AG20443 (cell line): ENCODE measurements at places on chromosomes 4 and X.

DNA sequence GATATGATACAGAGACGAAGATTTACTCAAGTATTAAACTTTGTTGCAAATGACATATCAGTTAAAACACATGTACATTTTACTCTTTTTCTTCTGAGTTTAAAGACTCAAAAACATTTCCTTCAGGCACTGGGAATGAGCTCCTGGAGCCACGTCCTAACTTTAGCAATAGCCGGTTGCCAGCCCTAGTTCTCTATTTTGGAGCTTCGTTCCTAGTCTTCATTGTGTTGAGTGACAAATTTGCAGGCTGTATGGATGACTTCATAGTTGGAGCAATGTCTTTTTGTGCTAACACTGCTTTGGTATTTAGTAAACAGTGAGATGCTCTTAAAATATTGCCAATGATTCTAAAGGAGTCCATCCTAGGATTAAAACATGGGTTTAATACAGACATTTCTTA, 190.9 kb downstream of the FAT4 start:
- no peak for DNase-seq

DNA sequence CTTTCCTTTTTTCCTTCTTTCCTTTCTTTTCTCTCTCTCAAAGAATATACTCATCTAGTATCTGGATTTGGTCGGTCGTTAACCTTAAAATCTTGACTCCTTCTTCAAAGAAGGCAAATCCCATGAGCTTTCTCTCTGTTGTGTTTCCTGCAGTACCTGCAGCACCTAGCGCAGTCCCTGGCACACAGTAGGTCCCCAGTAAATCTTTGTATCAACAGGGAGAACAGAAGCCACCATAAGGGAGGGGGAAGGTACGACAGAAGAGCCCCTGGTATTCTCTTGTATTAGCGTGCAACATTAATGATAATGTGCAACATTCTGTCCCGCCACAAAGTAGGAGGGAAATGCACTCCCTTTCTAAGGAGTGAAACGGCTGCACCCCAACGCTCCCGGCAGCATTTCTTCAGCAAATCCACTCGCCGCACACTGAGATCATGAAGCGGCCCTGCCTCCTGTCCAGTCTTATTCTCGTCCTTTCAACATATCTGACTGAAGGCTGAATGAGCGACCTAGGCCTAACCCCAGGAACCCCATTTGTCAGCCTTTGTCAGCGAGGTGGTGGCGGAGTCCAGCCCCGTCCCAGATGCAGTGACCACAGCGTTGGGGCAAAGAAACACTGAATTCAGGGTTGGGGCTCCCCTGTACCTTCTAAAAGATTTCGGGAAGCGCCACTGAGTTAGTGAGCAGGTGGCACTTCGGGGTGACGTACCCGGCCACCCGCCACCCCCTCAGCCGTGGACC, 133.7 kb downstream of the AMELX start:
- no peak for DNase-seq

- DNase-seq = no peak
Observed at GRCh38 chr4:148162519-148162918, 279.7 kb downstream of the NR3C2 start.

DNA sequence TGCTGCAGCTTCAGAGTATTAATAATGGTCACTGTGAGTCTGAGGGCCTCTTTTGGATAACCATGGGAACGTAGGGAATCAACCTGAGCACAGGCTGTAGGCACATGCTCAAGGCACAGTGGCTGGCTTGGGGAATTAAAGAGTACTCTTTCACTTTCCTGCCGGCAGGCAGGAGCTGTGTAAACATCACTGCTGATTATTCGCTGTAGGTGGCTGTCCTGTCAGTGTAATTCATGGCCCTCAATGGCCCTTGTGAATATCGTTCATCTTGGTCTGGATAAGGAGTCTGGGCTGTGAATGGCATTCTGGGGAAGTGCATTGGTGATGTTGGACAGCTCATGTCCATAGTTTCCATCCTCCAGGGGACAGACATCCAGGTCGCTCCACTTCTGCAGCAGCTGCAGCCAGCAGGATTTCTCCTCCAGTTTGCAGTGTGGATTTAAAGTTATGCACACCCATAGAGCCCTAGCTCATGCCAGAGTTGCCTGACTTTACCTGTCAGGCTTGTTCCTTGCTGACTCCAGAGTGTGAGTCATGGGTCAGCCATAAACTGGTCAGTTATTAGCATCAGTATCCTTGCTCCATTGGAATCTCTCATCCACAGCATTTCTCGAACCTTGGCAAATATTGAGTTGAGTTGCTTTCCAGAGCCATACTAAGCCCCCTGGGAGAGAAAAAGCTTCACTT, 43.0 kb downstream of the C4orf33 start:
- DNase-seq = no peak

DNA sequence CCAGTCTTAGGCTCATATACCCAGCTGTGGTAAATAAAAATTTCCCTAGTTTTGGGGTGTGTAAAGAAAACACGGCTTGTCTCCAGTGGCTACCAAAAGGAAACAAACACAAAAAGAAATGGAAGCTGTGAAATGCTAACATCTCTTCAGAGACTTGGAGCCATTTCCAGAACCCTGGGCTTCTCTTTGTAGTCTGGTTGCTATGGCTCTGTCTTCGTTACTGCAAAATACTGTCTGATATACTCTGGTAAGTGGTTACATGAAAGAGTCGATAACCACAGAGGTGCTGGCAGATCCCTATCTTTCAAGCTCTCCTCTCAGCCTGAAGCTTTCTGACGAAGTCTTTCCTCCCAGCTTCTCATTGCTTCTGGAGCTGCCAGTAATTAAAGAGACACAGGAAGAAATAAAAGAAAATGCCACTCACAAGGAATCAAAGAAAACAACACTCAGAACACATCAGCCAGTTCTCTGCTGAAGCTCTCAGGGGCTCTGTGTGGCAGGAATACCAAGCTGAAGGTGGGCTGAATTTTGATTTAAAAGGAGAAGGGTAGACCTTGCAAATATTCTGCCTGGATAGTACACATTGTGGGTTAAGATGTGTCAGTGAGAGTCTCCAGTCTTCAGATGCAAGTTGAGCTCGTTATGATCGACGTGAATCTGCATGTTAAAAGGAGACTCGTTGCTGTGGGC, 107.6 kb upstream of the FAM9C start:
- DNase-seq = peak; percentile 48

DNA sequence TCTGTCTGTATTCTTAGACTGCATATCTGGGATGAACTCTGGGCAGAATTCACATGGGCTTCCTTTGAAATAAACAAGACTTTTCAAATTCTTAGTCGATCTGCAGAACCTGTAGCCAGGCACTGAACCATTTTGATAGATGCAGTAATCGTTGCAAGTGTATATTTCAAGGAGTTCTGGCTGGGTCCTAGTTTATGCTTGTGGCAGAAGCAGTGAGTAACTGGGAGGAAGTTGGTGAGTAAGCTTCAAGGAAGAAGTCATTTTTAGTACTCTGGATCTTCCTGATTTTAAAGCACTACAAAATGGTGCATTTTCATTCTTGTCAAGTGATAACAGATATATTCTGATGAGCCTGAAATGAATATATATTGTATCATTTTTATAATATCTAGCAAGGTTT, 9.5 kb downstream of the HPRT1 start:
- peak; percentile 22 for DNase-seq

DNA sequence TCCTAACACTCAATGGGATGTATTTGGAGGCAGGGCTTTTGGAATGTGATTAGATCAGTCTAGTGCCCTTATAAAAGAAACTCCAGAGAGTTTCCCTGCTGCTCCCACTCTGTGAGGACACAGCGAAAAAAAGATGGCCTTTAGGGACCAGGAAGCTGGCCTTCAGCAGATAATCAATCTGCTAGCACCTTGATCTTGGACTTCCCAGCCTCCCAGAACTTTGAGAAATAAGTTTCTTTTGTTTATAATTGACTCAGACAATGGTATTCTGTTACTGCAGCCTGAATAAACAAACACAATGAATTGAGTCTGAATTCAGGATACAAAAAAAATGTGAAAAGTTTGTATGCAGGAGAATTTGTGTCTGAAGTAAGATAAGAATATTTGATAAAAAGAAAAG, 842.1 kb downstream of the FSTL5 start:
- DNase-seq = no peak

- DNase-seq = no peak
Observed at GRCh38 chrX:116596010-116596409, 133.2 kb upstream of the CT83 start.

GRCh38 chr4:48139691-48140090, 5.6 kb upstream of the TXK start:
- peak; percentile 17 for DNase-seq

DNA sequence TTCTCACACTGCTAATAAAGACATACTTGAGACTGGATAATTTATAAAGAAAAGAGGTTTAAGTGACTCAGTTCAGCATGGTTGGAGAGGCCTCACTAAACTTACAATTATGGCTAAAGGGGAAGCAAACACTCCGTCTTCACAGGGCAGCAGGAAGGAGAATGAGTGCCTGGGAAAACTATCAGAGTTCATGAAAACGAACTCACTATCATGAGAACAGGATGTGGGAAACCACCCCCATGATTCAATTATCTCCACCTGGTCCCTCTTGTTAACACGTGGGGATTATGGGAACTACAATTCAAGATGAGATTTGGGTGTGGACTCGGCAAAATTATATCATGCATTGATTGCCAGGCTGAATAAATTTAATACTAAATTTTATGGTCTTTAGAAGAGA, 592.7 kb downstream of the GRXCR1 start:
- DNase-seq = no peak

DNA sequence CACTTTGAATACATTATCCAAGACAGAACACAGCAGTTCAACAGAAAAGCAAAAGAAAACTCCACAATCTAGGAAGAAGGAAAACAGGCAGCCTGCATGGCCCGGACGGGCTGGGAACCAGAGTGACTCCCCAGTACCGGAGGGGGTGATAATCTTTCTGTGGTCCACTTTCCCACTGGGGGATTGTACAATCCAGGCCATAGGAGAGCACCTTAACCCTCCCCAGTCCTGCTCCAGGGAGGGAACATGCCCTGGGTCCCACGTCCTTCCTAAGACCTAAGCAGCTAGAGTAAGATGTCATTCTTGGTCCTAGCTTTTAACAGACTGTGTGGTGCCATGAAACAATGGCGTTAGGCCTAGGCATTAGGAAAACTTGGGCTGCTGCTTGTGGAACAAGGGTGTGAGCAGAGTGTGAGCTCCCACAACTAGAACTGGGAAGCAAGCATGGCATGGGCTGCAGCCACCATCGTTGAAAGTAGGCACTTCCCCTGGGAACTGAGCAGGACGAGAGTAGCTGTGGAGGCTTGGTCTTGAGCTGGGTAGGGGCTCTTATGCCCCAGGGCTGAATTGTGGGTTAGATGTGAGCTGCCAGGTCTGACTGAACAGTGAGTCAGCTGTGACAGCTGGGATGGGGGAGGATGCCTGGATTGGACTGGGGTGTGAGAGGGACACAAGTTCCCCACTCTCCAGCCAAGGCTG, 42.4 kb downstream of the NAT8L start:
- DNase-seq = peak; percentile 60

GRCh38 chr4:3531318-3531878, 824 bp downstream of the LRPAP1 start:
- DNase-seq = no peak

DNA sequence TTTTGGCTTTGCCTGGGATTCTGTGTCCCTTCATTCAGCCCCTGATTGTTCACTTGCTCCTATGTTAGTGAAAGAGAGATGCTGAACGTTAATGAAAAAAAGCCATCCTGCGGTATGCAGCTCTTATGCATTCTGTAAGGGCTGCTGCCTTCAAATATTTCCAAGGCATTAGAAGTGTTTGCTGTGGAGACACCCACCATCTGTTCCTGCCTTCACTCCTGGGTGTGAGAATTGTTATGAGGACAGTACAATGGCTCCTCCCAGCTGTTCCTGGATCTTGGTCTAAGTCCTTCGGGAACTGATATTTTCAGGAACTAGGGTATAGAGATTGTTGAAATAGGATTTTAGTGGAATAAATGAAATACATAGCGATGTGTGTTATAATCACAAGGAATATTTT, 427.1 kb upstream of the FAM47C start:
- DNase-seq = no peak

GRCh38 chr4:102343964-102344519, 1.2 kb downstream of the SLC39A8 start:
- no peak for DNase-seq

DNA sequence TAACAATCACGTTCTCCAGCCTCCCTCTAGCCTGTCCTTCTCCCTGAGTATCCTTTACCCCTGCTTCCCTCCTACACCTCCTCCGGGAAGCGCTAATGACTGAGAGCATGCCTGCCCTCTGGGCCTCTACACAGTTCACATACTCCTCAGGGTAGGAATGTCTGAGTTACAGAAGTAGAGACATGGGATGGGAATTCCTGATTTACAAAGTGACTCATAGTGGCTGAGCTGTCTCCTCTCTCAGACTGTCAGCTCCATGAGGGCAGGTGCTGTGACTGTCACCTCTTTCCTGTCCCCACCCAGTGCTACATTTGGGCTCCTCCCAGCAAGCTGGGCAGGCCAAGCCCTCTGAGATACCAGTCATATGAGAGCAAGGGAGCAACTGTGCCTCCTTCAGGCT, 2.6 kb downstream of the LAS1L start:
- DNase-seq = no peak

GRCh38 chr4:111652236-111652635, 493.0 kb upstream of the FAM241A start:
- DNase-seq = peak; percentile 15

DNA sequence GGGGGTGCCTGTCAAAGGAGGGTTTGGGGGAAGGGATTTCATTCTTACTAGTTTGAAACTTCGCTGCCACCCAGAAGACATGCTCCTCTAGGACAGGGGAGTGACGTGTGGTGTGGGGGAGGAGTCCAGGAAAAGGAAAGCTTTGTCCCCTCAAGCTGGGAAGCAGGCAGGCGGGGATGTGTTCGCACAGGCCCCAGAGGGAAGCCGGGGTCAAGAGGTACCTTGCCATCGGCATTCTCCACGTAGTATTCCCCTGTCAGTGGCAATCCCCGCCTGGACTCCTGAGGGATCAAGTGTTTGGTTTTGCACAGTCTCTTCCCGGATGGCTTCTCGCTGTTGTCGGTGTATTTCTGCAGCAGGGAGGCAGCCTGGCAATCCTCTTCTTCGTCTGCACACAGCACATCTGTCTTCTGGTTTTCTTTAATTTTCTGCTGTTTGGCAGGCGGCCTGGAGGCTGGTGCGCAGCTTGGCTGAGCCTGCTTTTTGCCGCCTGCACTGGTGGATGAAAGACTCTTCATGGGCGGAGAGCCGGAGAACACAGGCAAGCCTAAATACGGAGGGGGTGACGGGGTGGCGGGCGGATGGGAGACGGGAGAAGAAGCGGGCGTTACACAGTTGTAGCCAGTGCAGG, 35.1 kb downstream of the BCOR start:
- no peak for DNase-seq

DNA sequence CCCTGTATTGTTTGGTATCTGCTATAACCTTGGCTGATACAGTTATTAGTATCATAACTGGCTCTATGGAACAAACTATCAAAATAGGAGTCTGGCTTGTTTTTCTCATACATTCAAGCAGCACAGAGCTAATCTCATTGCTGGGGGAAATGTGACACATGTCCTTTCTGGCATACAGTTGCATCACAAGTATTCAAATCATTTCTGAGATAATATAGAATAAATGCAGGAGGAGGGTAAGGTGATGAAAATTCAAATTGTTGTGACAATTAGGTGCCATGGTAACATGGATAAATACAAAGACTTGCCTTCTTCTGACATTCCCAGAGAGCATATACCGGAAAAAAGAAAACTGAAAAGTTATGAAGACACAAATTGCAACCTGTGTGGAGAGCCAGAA, 2706.8 kb downstream of the ARAP2 start:
- no peak for DNase-seq
